ENCODE measurements at places on chromosomes 11 and 22. TPM values are rescaled to one million over a fixed set of nuclear protein-coding genes. Genes with fewer than 3 reads are reported as not detected.
A peak's percentile ranks its signal among the peaks of the same experiment; 100 is the strongest.

The FAM118A gene
- 56.6 TPM for polyA plus RNA-seq

The SCARF2 gene
- polyA plus RNA-seq: 21.8 TPM

The SLC22A8 gene
- polyA plus RNA-seq: 0.46 TPM

The DDB1 gene
- polyA plus RNA-seq: 179 TPM

The OR5A1 gene
- not detected for polyA plus RNA-seq

The LMO2 gene
- polyA plus RNA-seq: 52.5 TPM

The ANO3 gene
- 3.9 TPM for polyA plus RNA-seq

The GRAP2 gene
- 0.86 TPM for polyA plus RNA-seq

The MS4A10 gene
- polyA plus RNA-seq: not detected

DNA sequence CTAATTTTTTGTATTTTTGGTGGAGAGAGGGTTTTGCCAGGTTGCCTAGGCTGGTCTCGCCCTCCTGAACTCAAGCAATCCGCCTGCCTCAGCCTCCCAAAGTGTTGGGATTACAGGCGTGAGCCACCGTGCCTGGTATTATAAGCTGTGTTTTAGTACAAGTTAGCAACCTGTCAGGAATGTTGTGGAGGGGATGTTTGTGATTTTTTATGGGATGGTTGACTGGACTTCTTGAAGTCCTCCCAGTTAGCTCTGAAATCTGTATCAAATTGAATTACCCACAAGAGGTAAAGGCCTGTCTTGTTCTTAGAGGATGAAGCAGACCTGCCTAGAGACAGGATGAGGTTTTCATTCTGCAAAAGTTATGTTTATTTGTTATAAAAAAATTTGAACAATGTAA lies 34.1 kb upstream of the IL18BP start:
- no peak for DNase-seq

- DNase-seq: no peak
These were observed 78.9 kb downstream of the PDE3B start for GRCh38 chr11:14722496-14722895.

DNA sequence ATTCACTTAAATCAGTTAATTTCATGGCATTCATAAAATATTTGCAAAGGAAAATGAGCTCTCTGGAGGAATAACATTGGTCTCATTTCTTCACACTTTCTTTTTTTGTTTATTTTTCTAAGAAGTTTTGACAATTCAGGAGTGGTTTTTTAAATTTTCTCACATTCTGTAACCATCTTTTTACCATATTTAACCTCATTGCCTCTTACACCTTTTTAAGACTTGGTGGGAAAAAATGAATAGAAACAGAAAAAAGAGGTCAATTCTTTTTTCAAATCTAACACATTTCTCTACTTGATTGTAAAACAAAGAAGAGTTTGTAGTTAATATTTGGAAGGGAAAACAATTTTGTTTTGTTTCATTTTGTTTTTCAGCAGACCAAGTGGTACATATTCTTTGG lies 1034.7 kb upstream of the RAG2 start:
- no peak for DNase-seq

DNA sequence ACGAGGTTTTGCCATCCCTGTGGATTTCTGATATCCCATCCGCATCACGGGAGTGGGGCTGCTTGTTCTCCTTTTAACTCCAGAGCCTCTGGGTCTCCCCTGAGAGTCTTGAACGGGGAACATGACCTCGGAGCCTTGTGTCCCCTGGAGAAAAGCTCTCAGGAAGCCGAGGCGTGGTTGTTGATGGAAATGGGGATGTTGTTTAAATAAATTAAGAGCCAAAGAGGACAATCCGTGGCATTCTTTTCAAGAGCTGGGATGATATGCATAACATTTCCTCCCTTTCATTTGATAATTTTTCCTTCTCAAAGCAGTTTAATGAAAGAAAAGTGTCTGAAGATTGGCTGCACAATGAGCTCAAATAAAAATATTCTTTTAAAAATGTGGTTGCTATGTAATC lies 14.2 kb downstream of the TSPAN18 start:
- DNase-seq: no peak

DNA sequence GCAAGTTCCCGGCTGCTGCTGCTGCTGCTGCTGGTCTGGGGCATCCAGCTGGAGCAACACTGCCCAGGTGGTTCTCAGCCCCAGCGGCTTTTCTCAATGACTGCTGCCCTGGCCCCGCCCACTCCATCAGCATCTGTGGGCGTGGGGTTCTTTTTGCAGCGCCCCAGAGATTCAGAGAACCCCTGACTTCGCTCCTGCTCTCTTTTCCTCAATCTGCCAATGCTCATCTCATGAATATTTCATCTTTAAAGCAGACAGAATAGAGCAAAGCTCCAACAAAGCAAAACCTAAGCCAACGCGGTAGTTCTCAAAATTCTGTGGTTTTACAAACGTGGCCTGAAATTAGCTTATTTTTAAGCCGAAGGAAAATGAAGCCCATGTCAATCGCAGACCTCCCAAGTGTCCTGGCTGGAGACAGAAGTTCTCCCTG lies 363.6 kb downstream of the CTTN start:
- DNase-seq: peak; percentile 64

DNA sequence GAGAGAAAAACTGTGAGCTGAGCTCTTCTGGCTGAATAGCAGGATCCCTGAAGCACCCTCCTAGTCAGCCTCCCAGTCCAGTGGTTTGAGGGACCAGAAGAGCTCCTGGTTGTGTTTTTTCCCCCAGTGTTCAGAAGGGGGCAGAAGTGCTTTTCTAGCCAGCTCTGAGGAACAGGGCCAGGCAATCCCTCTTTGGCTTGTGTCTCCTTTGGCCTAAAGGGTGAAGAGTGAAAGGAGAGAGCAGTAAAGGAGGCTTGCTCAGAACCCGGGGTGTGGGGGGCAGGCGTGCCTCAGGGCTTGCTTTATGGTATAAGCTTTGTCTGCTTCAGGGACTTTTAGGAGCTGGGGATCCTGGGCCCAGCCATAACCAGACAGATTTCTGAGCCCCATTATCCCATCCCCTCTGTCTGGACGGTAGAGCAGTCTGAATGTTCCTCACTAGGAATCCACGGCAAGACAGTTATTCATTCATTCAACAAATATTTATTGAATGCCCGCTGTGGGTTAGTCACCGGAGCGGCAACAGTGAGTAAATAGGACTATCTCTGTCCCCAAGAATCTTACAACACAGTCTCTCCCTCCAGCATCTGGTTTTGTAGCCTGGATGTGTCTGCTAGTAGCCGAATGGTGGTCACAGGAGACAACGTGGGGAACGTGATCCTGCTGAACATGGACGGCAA lies 14.5 kb downstream of the ACP2 start:
- DNase-seq: peak; percentile 45

DNA sequence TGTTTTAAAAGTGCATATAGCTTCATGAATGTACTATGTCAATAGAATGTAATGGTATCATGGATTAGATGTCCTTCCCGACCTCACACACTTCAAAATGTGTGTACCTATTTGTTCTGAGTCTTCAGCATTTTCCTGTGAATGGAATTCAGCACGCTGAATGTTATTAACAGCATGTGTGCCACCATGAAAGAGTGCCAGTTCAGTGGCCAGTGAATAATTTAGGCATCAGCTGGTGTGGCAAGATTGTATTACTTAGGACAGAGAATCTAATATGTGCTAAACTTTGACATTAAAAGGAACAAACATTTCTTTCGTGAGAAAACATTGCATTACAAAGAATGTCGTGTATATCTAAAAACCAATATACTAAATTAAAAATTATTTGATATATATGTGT lies 46.4 kb downstream of the HIPK3 start:
- DNase-seq: no peak

DNA sequence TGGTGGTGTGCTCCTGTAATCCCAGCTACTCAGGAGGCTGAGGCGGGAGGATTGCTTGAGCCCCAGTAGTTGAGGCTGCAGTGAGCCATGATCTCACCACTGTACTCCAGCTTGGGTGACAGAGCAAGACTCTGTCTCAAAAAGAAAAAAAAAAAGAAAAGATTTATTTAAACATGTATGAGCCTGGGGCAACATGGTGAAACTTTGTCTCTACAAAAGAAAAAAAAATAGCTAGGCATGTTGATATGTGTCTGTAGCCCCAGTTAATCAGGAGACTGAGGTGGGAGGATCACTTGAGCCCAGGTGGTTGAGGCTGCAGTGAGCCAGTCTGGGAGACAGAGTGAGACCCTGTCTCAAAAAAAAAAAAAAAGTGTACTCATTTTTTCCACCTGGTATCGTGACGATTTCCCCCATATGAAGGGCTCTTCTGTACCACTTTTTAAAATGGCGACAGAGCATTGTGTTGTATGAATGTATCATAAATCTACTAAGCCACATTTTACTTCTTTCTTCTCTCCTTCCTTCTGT lies 16.4 kb upstream of the KCTD14 start:
- no peak for DNase-seq

DNA sequence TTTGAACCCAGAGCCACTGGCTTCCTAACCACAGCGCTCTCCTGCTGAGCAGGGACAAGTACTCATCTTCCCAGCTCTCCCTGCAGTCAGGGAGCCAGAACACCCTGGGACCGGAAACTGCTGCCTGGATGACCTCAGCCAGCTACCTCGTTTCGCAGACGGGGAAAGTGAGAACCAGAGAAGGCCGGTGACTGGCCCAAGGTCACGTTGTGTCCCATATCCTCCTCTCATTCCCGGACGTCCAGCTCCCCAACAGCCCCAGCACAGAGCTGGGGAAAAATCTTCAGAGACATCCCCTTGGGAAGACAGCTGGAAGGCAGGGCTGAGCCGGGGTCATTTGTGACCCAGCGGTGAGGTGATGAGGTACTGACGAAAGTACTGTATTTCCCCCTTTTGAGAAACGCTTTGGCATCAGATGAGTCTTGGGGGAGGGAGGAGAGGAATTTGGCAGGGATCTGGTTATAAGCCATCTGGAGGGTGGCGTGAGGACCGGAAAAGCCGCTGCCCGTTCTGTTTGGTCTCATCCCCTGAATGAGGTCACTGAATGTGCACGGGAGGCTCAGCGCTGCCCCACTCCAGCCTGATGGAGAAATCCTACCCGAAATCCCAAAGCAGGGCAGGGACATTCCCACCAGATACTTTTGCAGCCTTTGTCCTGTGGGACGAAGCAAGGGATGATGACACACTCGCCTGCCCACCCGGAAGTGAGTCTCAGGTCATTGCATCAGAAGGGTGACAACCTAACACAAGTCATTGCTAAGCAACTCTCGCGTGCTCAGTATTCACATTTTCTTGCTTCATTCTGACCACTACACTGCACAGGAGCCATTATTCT lies 41.1 kb downstream of the LIF start:
- no peak for DNase-seq

GRCh38 chr11:128288368-128288767 lies 299.0 kb downstream of the ETS1 start:
- DNase-seq: no peak

- peak; percentile 90 for DNase-seq
These were observed 8.6 kb upstream of the CD82 start for GRCh38 chr11:44556735-44557409.

DNA sequence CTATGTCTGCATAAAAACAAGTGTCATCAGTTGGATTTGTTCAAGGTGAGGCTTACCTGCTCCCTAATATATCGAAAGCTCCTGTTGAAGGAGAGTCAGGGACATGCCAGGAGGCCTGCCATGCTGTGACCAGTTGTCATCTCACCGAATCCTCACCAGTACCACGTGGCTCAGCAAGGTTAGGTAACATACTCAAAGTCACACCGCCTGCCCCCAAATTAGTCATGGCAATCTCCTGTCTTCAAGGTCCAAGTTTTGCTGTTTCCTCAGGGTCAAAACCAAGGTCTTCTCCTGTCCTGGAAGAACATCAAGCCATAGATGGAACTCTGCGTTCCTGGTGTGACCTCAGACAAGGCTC lies 67.8 kb downstream of the IGLL1 start:
- no peak for DNase-seq

DNA sequence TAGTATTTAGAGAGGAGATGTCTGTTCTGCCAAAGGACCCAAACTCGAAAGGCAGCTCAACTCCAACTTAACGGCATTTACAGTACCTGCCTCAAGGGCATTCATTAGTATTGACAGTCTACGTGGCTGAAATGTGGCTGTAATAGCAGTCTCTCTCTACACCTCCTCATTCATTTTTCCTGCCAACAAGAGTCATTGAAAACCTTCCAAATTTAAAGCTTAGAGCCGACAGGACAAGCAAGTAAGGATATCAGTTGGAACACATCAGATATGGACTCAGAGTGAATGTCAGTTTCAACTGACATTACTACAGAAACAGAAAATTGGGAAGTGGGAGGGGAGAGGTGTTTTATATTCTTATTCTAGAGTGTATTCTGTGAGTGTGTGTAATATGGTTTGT lies 253.1 kb downstream of the CADM1 start:
- DNase-seq: no peak

DNA sequence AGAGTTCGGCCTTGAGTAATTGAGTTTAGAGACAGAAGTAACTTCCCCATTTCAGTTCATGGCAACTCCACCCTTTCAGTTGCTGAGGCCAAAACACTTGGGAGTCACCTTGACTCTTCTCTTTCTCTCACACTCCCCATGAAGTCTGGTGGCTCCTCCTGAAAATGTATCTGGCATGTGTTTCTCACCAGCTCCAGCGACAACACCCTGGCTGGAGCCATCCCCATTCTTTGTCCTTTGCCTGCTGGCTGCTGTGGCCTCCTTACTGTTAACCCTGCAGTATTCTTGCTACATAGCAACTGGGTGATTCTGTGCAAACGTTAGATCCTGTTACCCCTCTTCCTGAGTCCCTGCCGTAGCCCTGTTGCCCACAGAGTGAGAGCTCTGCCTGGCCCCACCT lies 23.8 kb downstream of the SLC6A5 start:
- DNase-seq: no peak

DNA sequence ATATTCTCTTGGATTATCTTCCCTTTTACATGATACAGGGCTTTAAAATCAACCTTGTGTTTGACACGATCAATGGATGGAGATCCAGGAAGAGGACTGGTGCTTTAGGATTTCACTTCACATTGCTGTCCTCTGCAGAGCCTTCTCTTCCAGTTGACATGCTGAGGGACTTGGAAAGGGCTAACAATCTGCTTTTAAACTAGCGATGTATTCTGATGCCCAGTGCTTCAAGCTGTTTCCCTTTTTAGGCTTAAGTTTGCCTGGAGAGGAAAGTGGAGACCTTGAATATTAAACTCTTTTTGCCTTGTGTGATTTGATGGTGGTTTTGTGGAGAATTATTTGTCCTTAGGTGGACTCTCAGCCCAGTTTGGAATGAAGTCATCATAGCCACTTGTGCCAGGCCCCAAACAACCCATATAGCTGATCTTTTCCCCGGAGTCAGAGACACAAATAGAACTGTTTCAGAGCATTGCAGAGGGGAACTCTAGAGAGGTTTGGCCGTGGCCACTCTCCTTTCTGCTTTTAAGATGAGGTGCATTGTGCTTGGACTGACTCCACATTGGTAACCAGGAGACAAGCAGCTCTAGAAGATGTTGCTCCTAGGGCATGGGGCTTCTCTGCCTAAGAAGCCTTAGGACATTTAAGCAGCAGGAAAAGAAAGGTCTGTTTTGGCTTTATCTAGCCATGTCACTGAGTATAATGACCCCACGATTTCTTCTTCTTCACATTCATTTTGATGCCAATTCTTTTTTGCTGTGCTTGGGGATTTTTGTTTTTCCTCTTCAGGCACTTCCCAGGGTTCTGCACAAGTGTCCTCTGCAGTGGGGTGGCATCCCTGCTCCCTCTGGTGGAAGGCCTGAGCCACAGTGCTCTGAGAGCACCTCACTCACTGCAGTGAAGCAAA lies 152.8 kb downstream of the NCAM1 start:
- DNase-seq: peak; percentile 79

- DNase-seq: no peak
These were observed 717.9 kb upstream of the LUZP2 start for GRCh38 chr11:23778971-23779370.

- peak; percentile 7 for DNase-seq
These were observed 196.4 kb downstream of the GUCY1A2 start for GRCh38 chr11:106821826-106822225.

- DNase-seq: no peak
These were observed 12.4 kb downstream of the AAMDC start for GRCh38 chr11:77833302-77833701.

Data from spinal cord (tissue), 10 donors.